ENCODE measurements at places on chromosomes 16 and 17. TPM values are rescaled to one million over a fixed set of nuclear protein-coding genes. Genes with fewer than 3 reads are reported as not detected.

Gene LPCAT2
- 10.6 TPM for polyA plus RNA-seq

Gene PLD6
- polyA plus RNA-seq, result 3.4 TPM

Gene MYO15A
- 2.3 TPM for polyA plus RNA-seq

Gene FBXL16
- 1.8 TPM for polyA plus RNA-seq

Gene MARVELD3
- 13.9 TPM for polyA plus RNA-seq

Gene DNAH9
- polyA plus RNA-seq, result 4.1 TPM

Gene POLR2C
- polyA plus RNA-seq, result 89.8 TPM

Gene KIF18B
- 9.7 TPM for polyA plus RNA-seq

Gene KCNAB3
- polyA plus RNA-seq, result 9.2 TPM

Gene SLC5A11
- 5.9 TPM for polyA plus RNA-seq

Gene FBXW10
- polyA plus RNA-seq, result 0.74 TPM

Gene MYH4
- polyA plus RNA-seq, result 0.06 TPM

Gene LSM12
- 40.5 TPM for polyA plus RNA-seq

Gene UTP4
- polyA plus RNA-seq, result 67.2 TPM

Gene TP53I13
- 24.5 TPM for polyA plus RNA-seq

Gene CCDC200
- polyA plus RNA-seq, result 5.7 TPM

Gene CORO6
- polyA plus RNA-seq, result 2.2 TPM

Gene SLC2A4
- 2.0 TPM for polyA plus RNA-seq

Gene ALOX15B
- 1.1 TPM for polyA plus RNA-seq

Gene PRPSAP2
- 61.4 TPM for polyA plus RNA-seq

Gene NOMO2
- 97.0 TPM for polyA plus RNA-seq

Gene TK1
- polyA plus RNA-seq, result 25.3 TPM

Gene ADAP2
- 2.8 TPM for polyA plus RNA-seq

Gene SMIM22
- polyA plus RNA-seq, result 11.0 TPM

Gene HOXB3
- 105 TPM for polyA plus RNA-seq

Gene ABCC11
- polyA plus RNA-seq, result 0.15 TPM

Gene GJC1
- polyA plus RNA-seq, result 23.4 TPM

Gene CRK
- polyA plus RNA-seq, result 69.4 TPM
